Activated T-helper 2 cell treated with anti-CD3 and anti-CD28 coated beads, Interferon-gamma antibody, Interleukin-2, Interleukin-4, amounts not matched to agents 10 μg/mL and 5 μg/mL and 100 μg/mL, durations not matched to agents 14 hours and 24 hours and 36 hours (primary cell): ENCODE measurements at places on chromosomes 1 and 21.

DNA sequence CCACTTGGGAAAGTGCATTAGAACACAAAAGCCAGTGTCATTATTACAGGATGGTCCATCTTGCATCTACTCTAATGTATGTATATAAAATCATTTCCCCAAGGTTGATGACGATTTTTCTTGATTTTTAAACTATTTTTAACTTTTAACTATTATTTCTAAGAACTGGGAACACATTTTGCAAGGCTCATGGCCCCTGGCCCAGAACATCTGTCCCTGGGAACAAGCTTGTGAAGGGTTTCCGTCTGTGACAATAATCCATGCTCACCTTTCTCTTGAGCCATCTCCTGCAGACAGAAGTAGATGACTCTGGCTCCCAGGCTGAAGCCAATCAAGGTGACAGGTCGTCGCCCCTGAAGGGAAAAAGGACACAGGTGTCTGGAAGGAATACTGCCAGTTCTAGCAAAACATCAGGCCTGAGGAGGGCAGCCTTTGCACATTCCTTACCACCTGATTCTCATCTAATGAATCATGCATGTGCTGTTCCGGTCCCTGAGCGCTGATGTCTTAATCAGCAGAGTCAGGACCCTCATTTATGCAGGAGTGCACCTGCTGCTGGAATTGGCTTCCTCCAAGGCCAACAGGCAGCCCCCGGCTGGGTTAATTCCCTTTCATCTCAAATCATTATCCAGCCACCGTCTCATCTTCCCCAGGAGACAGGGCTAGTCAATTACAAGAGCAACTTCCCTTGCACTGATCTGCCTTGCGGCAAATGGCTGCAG lies 62.5 kb downstream of the TMCO4 start:
- H3K27ac ChIP-seq, result no peak overlapping the region
- H3K27me3 ChIP-seq, result no peaks in the 10 kb centered on the region
- H3K4me3 ChIP-seq, result no peak overlapping the region
- no peak for DNase-seq
- H3K4me1 ChIP-seq, result no peaks in the 10 kb centered on the region

GRCh38 chr1:203058676-203058935 lies 27.2 kb downstream of the MYOG start:
- H3K27me3 ChIP-seq, result no peaks in the 10 kb centered on the region
- no peaks in the 10 kb centered on the region for H3K4me1 ChIP-seq
- no peak for DNase-seq
- peaks cover 15% of the 10 kb centered on the region for H3K36me3 ChIP-seq

DNA sequence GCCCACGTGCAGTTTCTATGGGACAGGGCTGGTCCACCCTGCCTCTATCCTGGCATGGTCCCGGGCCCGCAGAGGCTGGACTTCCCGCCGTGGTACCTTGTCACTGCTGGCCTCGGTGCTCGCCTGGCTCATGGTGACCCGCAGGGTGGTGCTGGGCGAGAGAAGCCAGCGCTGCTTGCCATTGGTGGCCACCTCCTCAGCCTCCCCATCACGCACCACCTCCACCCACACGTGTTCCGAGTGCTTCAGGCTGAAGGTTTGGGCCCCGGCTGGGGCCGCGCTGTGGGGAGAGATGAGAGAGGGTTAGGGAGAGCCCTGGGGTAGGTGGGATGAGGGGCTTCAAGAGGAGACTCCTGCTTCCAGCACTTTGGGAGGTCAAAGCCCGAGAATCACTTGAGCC lies 14.5 kb downstream of the PADI2 start:
- no peak overlapping the region for H3K4me3 ChIP-seq
- DNase-seq, result no peak
- peaks cover under 1% of the 10 kb centered on the region for H3K27me3 ChIP-seq
- no peak overlapping the region for H3K27ac ChIP-seq
- no peaks in the 10 kb centered on the region for H3K36me3 ChIP-seq

- H3K27ac ChIP-seq, result no peak overlapping the region
- DNase-seq, result no peak
- no peak overlapping the region for H3K4me3 ChIP-seq
- no peaks in the 10 kb centered on the region for H3K36me3 ChIP-seq
- H3K4me1 ChIP-seq, result no peaks in the 10 kb centered on the region
Measured at GRCh38 chr1:236240675-236241074, 41.1 kb downstream of the ERO1B start.

DNA sequence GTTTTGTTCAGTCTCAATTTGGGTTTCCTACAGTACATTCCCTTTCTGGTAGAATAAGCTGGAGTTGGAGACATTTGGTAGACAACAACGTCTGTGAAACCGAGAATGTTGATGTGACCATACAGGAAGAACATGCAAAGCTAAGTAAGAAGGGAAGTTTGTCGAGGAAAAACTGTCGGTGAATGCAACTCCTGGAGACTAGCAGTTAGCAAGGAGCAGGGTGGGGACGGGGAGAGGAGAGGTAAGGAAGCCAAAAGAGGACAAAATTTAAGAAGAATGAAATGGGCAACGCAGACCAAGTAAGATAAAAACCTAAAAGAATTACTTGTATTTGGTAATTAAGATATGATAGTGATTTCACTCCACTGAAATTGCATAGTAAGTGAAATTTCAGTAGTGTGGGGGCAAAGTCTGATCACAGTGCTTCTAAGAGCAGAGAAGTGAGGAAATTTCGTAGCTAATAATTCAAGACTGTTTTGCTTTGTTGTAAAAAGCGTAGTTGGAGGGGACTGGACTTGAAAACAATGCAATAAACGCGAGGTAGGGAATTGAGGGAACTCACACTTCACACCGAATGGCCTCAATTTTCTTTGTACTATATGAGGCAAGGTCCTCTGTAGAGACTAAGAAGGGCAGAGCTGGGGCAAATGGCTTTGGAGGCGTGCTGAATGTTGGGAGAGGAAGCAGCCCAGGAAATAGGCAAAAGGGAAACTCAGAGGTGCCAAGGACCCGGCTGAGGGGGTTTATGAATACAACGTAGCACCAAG lies 787 bp upstream of the GIPC2 start:
- H3K36me3 ChIP-seq, result no peaks in the 10 kb centered on the region
- peaks cover 28% of the 10 kb centered on the region for H3K4me1 ChIP-seq
- peaks cover 38% of the 10 kb centered on the region for H3K27me3 ChIP-seq
- DNase-seq, result no peak

DNA sequence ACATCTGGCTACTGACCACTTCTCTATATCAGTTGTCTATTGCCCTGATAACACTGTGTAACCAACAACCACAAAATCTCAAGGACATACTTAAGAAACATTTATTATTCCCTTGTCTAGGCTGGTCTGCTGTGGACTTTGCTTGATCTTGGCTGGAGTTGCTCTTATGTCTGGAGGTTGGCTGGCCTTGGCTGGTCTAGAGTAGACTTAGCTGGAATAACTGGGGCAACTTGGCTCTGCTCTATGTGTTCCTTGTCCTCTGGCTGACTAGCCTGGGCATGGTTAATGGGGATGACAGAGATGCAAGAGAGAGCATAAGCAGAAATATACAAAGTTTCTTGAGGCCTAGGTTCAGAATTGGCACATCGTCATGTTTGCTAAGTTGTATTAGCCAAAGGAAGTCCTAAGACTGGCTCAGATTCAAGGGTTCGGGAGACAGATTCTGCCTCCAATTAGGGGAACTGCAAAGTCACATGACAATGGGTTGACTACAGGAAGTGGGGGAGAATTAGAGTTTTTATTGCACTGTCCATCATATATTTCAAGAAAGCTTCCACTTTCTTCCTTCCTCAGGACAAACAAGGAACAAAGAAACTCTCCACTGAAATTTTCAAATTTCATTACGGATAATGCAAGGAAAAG lies 61.4 kb upstream of the HMCN1 start:
- no peak overlapping the region for H3K4me3 ChIP-seq
- H3K27ac ChIP-seq, result no peak overlapping the region
- peaks cover 35% of the 10 kb centered on the region for H3K4me1 ChIP-seq
- peaks cover 6% of the 10 kb centered on the region for H3K36me3 ChIP-seq
- no peaks in the 10 kb centered on the region for H3K27me3 ChIP-seq

GRCh38 chr1:1115136-1115785 lies 628 bp downstream of the C1orf159 start:
- H3K36me3 ChIP-seq, result peaks cover 32% of the 10 kb centered on the region
- peak overlapping the region; percentile 26 for H3K27ac ChIP-seq
- H3K4me1 ChIP-seq, result peaks cover 8% of the 10 kb centered on the region
- DNase-seq, result no peak
